Activated CD8-positive, alpha-beta memory T cell treated with anti-CD3 and anti-CD28 coated beads for 1 hour (primary cell): ENCODE measurements at places on chromosomes 5 and 9.

DNA sequence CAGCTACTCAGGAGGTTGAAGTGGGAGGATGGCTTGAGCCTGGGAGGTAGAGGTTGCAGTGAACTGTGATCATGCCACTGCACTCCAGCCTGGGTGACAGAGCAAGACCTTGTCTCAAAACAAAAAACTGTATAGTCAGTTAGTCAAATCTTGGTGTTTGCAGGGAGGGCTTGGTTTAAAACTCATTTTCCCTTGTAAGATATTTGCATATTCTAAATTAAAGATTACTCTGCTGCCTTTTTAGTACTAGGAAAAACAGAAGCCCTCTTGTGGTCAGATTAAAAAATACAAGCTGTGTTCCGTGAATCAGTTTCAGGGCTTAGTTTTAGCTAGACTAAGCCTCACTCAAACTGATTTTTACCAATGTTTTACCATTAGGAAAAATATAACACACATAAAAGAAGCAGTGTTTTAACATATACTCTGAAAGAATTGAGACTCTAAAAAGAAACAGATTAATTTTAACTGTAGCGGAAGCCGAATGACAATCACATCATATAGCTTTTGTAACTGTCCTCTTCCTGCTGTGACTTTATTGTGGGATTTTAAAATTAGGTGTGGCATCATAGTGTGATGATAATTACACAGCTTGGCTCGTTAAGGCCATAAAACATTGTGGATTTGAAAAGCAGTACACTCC lies 84.9 kb upstream of the BASP1 start:
- no peak for DNase-seq

DNA sequence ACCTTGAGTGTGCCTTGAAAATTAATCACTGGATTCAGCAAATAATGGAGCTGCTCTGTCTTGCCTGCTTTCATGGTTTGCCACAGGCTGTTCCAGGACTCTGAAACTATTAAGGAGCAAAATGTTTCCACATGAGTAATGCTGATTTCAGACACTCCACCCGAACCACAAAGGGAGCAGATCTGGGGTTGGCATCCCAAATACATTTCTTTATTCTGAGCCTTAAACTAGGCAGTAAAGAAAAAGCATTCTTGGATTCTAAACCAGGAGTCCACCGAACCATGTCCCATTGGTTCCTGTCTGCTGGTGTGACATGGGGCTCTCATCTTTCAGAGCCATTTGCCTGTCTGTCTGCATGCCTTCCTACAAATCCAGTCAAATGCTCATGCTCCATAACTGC lies 10.1 kb upstream of the C1QTNF3 start:
- DNase-seq: no peak

DNA sequence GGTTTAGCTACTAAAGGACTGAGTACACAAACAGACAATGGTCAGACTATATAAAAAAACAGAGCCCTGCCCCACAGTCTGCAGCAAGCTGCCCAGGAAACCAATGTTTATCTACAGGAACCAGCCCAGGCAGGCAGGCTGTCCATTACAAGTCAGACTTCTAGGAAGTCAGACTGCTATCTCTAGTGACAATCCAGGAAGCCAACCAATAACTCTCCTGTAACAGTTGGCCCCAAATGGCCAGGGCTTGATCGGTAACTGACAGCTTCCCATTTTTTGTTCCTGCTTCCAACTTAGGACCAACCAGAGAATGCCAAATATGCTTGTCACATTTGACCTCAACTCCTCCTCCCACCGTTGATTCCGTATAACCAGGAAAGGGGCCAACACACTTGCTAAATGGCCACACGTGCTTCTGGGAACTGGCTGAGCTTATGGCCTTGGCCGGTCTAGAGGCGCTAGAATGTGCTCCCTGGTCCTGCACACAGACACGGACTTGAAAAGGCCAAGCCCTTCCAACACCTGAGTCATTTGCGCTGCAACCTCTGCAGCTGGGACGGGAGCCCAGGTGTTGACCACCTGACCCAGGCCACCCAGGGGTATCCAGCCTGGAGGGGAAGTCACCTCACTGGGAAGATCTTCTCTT lies 79.6 kb upstream of the CDK20 start:
- DNase-seq: no peak

DNA sequence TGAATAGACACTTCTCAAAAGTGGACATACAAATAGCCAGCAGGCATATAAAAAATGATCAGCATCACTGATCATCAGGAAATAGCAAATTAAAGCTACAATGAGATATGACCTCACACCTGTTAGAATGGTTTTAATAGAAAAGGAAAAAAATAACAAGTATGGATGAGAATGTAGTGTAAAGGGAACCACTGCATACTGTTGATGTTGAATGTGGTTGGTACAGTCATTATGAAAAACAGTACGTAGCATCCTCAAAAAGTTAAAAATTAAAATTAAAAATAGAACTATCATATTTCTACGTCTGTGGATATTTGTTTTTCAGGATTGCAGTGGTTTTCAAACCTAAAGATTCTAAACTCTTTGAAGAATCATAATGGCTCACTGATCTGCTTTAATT lies 215.1 kb upstream of the NREP start:
- DNase-seq: no peak

GRCh38 chr9:114249424-114250234 lies 73.3 kb upstream of the ORM1 start:
- no peak for DNase-seq

DNA sequence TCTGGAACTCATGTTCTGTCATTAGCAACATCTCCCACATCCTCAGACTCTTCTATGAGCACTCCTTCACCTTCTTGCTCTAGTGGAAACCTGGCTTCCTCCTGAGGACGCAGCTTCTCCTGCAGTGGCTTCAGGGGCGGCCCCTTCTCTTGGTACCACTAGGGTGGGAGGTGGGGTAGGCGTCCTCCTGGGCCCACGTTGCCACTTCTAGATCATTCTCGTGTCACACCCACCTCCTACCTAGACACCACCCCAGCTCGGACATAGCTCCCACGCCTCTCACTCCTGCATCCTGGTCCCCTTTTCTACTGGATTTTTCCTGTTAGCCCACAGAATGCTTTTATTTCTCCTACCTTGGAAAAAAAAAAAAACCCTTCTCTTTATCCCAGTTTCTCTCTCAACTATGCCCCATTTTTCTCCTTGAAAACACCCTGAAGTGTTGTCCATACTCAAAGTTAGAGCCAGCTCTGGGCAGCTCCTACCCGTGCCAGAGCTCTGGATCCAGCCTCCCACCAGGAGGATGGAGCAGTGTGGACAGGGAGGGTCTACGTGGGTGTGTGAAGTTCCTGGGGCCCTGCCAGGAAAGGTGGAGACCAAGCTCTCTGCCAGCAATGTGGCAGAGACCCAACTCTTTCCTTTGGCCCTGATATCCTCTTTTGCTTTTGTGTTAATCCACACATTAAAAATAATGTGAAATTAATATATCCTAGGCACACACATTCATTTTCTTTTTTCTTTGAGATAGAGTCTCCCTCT lies 179.2 kb downstream of the HSPA4 start:
- DNase-seq: no peak

GRCh38 chr5:112310746-112311145 lies 108.3 kb downstream of the EPB41L4A start:
- DNase-seq: no peak

DNA sequence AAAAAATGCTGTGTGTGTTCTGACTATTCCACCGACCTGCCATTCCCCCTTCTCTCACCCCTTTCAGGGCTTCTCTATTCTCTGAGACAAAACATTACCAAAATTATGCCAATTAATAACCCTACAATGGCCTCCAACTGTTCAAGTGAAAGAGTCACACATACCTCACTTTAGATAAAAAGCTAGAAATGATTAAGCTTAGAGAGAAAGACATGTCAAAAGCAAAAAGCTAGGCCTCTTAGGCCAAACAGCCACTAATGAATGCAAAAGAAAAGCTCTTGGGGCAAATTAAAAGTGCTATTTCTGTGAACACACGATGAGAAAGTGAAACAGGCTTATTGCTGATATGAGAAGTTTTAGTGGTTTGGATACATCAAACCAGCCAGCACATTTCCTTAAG lies 279.6 kb upstream of the GRAMD2B start:
- DNase-seq: no peak

DNA sequence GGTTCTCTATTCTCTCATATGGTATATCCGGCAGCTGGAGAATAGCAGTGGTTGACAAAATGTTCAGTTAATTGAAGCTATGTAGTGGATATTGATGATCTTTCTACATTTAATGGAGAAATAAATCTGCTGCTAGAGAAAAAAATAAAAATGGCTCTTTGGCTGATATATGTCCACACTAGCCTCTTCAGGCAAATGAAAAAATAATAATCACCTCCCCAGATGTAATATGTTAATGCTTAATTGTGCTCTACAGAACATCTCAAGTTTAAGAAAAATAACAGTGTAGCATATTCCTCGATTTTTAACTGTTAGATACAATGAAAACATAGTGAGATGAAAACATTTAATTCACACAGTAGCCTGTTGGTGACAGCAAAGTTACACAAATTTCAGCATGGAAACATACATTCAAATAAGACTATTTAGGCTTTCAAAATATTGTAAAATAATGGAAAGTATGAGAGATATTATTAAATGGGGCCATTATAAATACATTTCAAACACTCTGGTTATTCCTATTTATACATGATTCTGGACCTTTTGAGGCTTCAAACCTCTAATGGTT lies 543.0 kb downstream of the MAT2B start:
- no peak for DNase-seq

- no peak for DNase-seq
These were observed 76.0 kb downstream of the ERBIN start for GRCh38 chr5:66002415-66002814.

- DNase-seq: no peak
These were observed 762 bp upstream of the TCOF1 start for GRCh38 chr5:150356575-150357294.

GRCh38 chr9:98520221-98520960 lies 188.3 kb downstream of the GABBR2 start:
- no peak for DNase-seq

DNA sequence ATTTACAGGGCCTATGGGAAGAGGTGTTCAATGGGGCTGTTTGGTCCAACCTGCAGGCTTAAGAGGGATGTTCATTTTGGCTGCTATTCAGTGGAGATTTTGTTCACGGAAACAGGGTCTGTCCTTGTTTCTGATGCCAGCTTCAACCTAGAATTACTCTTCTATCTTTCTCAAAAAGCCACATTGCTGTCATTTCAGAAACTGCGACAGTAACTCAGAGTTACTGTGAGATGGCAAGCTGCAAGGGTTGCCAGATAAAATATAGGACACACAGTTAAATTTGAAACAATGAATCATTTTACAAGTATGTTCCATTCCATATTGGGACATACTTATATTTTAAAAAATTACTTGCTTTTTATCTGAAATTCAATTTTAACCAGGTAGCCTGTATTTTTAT lies 128.0 kb downstream of the NPR3 start:
- no peak for DNase-seq

DNA sequence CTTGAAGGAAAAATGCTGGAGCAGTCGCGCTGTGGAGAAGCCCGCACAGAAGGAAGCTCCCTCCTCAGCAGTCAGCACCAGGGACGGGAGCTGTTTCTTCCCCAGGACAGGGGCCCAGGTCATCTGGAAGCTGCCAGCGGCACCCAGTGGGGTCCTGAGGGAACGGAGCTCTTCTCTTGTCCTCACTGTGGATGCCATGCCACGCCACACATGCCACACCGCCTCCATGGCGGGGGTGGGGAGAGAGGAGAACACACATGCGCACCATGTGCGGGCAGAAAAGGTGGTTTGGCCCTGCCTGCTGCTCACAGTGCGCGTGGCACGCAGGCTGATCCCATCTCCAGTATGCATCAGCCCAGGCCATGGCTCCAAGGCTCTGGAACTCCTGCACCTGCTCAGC lies 41.7 kb upstream of the ZNF354B start:
- no peak for DNase-seq

DNA sequence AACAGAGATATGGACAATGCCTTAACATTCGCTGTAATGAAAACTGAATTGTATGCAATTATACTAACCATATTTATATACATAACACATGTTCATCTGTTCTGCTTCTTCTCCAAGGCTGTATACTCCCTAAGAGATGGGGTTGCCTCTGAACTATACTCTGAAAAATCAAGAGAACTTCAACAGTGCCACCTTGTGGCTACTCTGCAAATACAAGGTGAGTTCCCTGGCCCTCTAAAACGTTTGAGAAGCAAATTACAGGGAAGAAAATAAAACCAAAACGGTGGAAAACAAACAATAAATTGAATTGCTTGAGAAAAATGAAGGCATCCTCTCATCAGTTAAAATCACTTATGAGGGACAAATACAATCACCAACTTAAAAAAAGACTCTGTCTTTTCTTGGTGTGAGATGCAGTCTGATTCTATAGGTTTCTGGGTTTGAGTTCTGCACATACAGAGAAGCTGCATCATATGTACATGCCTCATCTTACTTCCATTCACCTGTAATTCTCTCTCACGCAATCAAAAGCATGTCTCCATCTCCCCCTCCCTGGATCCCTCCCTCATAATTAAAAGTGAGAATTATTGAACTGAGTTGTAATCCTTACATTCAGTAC lies 98.6 kb downstream of the FBXW11 start:
- no peak for DNase-seq

- no peak for DNase-seq
These were observed 31.7 kb upstream of the NR3C1 start for GRCh38 chr5:143435210-143435657.

DNA sequence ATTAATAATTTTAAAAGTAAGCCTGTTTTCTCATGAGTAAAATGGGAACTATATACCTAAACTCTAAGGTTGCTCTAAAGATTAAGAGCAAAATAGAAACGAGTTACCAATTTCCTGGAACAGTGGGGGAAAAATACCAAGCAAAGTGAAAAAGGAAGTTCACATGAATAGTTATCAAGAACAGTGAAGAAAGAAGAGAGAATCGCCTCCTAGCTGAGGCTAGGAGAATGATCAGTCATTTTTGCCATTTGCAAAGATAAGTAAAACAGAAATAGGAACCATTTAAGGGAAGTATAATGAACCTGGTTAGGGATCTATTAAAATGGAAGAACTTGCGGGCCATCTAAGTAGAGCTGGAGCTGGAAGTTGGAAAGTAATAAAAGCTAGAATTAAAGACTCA lies 50.7 kb downstream of the P4HA2 start:
- no peak for DNase-seq

GRCh38 chr5:92822183-92822582 lies 758.8 kb downstream of the NR2F1-AS1 start:
- DNase-seq: no peak

GRCh38 chr5:67202828-67203227 lies 6.2 kb upstream of the CD180 start:
- no peak for DNase-seq

- no peak for DNase-seq
These were observed 78.4 kb downstream of the SLC38A9 start for GRCh38 chr5:55633574-55634208.

GRCh38 chr9:103802068-103802467 lies 292.0 kb upstream of the SMC2 start:
- no peak for DNase-seq

GRCh38 chr9:128393145-128393775 lies 22.1 kb downstream of the URM1 start:
- DNase-seq: no peak

GRCh38 chr9:127980060-127980705 lies 606 bp downstream of the EEIG1 start:
- DNase-seq: no peak

DNA sequence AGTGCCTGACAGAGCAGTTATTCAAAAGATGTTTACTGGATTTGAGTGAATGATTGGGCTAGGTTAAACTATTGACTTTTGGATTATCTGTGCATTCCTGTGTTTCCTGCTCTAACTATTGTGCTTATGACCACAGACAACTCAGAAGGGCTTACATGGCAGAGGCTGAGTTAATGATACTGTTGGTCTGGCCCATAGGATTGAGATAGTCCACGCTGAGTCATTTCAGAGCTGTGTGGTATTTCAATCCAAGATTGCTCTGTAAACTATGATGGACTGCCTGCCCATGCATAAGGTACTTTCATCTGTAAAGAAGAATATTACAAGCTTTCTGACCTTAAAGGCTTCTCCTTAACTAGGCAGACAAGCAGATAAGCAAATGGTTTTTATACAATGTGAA lies 49.1 kb upstream of the SLIT3 start:
- DNase-seq: no peak
